ENCODE measurements at places on chromosomes 5 and 9.

- DNase-seq, result no peak
Measured at GRCh38 chr9:98879963-98880310, 63.8 kb upstream of the COL15A1 start.

DNA sequence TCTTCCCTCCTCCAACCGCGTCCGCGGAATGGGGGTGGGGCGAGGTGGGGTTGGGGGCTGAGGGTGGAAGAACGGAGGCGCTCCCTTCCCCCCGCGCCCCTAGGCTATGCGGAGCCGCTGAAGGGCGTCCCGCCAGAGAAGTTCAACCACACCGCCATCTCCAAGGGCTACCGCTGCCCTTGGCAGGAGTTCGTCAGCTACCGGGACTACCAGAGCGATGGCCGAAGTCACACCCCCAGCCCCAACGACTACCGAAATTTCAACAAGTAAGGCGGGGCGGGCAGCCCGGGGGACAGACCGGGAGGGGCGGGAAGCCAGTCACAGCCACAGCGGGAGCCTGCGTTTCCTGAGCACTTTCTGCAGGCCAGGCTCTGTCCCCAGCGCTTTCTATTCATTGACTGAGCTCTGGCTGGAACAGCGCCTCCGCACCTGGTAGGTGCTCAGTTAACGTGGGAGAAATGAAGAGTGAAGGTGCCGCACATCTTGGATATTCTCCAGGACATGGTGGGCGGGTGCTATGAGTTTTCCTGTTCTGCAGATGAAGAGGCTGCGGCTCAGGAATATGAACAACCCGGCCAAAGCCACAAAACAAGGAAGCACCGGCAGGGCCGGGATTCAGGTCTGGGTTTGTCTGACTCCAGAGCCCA lies 11.3 kb downstream of the MYOZ3 start:
- DNase-seq, result peak; percentile 91

- no peak for DNase-seq
Measured at GRCh38 chr9:94183240-94183999, 75.7 kb upstream of the ZNF169 start.

DNA sequence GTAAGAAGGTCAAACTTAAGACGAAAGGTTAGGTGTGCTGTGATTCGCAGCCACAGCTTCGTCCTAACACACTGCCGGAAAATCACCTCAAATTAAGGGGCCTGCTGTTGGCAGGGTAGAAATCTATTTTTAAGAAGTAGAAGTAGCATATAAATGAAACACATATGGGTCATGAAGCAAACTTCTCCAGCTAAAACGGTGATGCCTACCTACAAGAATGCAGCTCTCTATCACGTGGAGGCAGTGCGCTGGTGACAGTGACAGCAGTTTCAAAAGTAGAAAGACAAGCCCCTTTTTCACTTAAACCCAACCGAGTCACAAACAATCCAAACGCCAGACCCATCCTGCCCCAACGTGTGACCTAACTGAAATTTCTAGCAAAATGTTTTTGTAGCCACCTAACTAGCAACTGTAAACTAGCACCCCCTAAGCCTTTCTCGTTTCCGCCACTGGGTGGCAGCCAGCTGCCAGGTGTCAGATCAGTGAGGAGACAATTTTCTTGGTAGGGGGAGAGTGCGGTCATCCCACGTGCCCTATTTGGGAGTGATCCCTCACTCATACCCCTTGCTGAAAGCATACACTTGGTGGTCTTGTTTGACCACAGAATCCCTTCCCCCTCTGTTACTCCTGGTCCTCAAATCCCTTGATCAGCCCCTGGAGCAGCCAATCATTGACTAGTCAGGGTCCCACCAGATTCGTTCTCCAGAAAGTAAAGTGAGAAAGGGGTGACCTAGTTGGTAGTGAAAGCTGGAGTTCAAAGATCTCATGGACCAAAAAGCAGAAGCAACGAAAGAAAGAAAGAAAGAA lies 71.8 kb upstream of the MAMDC2 start:
- DNase-seq, result peak; percentile 44

DNA sequence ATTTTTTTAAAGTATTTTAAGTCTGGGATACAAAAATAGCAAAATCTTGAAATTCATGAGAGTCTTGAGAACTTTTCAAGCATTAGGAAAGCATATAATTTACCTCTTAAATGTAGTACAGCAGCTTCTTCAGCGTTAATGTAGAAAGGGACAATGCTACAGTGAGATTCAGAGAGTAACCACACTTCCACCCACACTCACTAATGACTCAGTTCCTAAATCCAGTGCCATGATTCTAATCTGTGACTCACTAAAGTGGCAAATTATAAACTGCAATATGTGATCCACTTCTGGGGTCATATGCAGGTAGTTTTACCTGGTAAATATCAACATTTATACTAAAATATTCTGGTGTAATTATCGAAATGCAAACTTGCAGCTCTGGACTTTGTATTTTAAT lies 434.5 kb upstream of the TUSC1 start:
- peak; percentile 20 for DNase-seq

- DNase-seq, result no peak
Measured at GRCh38 chr5:99109894-99110293, 181.1 kb upstream of the CHD1 start.

- DNase-seq, result no peak
Measured at GRCh38 chr9:98786750-98787510, 9.4 kb downstream of the ANKS6 start.

GRCh38 chr9:107175041-107175440 lies 108.0 kb upstream of the RAD23B start:
- DNase-seq, result peak; percentile 38

- no peak for DNase-seq
Measured at GRCh38 chr9:135619599-135619886, 19.8 kb downstream of the GLT6D1 start.

GRCh38 chr5:136374003-136374402 lies 8.7 kb upstream of the TRPC7 start:
- peak; percentile 88 for DNase-seq

DNA sequence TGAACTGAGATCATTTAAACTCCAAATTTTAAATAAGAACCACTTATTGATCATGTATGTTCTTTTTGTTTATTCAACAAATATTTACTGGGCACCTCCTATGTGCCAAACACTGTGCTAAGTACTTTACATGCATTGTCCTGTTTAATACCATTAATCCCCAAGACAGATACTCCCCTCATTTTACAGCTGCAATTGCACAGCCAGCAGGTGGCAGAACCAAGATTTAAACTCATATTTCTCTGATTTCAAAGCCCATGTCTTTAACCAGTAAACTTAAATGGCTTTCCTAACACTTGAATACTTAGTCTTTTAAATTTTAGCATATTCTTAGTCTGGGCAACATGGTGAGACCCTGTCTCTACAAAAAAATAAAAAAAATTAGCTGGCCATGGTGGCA lies 43.4 kb upstream of the KIAA1958 start:
- DNase-seq, result peak; percentile 27

DNA sequence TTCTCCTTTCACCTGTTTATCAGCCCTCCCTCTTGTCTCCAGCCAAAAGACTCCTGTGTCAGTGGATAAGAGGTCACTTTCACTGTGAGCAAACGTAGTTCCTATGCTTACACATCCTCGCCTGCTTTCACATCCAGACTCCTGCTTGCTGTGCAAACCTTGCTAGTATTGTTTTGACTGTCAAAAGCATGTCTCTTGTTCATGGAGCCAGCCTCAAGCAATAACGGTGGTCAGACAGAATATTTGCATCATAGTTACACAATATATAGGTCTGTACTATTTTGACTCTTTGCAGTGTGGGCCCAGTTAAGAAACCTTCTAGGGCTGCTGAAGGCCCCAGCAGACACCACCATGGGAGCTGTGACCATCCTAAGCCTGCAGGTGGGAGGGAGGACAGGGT lies 420.0 kb downstream of the SEMA5A start:
- DNase-seq, result no peak

DNA sequence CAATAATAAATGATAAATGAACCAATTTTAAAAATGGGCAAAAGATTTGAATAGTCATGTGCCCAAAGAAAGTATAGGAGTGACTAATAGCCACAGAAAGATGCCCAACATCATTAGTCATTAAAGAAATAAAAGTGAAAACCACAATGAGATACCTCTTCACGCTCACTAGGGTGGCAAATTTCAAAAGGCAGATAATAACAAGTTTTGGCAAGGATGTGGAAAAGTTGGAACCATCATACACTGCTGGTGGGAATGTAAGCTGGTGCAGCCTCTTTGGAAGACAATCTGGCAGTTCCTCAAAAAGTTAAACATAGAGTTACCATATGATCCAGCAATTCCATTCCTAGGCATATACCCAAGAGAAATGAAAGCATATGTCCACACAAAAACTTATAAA lies 1819.8 kb downstream of the MAT2B start:
- DNase-seq, result peak; percentile 96

DNA sequence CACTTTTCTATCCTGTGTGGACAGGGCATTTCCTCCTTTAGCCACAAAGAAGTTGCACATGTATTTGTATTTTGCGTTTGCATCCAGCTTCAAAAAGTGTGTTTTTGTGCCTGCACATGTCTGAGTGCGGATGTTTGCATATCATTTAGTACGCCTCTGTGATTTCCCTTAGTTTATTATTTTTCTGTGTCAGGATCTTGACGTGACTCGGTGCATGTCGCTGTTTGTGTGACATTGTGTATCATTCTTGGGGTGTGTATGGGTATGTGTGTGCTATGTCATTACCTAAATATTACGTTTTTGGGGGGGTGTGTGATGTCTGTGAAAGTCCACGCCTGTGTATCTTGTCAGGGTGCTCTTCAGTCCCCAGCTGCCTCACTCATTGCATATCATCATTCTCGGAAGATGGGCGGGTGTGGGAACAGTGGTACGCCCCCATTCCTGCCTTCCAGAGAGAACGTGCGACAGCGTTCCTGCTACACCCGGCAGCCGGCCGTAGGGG lies 416 bp upstream of the PAIP2 start:
- DNase-seq, result no peak

GRCh38 chr5:143562935-143563334 lies 159.4 kb upstream of the NR3C1 start:
- DNase-seq, result peak; percentile 90

GRCh38 chr5:178207183-178207916 lies 3.0 kb downstream of the HNRNPAB start:
- peak; percentile 74 for DNase-seq

DNA sequence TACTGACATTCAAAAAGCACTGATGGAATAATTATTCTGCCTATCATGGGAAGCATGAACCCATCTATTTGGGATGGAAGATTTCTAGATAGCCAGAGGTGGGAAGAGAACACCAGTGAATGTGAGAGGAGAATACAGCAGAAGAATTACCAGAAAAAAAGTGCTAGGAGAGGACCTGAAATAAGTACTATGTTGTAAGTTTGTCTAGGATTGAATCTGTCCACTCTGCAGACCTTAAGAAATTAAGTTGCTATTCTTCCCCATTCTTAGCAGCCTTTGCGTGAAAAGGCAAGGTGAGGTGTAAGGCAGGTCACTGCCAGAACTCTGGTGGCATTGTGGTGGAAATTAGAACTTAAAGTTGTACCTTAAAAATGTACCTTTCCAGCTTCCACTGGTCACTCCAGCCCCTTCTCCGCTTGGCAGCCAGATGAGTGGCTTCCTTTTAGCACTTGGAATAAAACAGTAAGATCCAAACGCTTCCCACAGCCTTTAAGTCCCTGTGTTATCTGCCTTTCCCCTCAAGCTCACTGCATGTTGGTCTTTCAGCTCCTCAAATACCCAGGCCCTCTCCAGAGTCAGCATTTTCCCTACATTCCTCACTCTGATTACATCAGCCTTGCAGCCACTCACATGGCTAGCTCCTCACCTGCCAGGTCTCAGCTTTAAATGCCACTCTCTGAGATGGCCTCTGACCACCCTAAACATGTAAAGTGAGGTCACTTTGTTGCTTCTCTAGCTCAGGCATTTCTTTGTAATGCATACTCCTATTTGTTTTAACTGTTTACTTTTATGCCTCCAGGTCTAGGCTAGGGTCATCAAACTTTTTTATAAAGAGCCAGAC lies 253.0 kb downstream of the EPB41L4A start:
- no peak for DNase-seq

GRCh38 chr9:96665789-96666188 lies 10.7 kb upstream of the PRXL2C start:
- DNase-seq, result no peak

- peak; percentile 25 for DNase-seq
Measured at GRCh38 chr5:137292461-137293027, 206.6 kb downstream of the SPOCK1 start.

DNA sequence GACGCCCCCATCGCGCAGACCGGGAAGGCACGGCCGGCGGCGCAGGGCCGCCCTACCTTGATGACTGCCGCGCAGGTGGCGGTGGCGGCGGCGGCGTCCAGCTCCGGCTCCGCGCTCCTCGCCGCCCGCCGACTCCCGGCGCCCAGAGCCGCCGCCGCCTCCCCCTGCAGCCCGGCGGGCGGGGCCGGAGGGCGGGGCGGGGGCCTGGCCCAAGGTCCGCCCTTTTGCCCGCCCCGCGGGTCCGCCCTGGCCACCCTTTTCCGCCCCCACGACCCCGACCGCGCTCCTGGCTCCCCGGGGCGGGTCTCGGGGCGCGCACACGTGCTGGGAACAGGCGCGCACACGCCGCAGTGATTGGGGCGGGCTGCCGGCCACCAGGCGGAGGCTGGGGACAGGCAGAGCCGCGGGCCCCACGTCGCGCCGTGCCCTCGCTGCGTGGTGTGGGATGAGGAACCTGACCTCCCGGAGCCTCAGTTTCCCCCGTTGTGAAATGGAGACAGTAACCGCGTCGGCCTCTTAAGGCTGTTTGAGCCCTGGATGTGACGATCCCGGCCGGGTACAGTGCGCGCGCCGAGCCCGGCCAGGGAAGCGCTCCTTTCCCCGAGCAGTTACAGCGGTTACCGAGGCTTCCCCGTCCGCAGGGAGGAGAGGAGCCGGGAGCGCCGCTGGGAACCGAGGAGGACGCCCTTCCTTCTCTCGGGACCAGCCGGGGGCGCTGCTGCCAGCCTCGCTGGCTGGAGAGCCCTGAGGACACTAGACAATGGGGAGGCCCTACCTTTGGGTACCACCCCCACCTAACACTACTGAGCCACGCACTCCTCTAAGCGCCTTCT lies at the start of gene CORO2A:
Gene CORO2A (minus strand): TSS at position 135 of the 833 bp plus-strand sequence. CDS start 34,977 bp downstream, outside the sequence.
- peak; percentile 94 for DNase-seq

- no peak for DNase-seq
Measured at GRCh38 chr5:62568800-62569432, 9.7 kb upstream of the LRRC70 start.

DNA sequence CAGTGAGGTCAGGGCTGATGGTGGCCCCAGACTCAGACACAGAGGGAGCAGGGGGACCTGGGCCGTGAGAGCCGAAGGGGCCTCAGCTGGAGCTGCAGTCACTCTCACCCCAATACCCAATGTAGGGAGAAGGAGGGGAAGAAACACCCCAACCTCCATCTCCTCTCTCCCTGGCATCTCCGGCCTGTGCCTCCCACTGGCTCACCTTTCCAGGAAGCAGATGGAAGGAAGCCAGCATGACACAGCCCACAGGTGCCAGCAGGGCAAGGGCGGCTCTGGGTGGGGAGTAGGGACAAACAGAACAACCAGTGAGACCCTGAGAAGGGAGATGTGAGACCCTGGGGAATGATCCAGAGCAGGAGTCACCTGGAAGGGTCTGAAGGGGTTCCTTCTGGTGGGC lies 3.0 kb upstream of the CRB2 start:
- DNase-seq, result peak; percentile 24

GRCh38 chr5:163459462-163459818 lies 462 bp downstream of the NUDCD2 start:
- peak; percentile 23 for DNase-seq

- peak; percentile 78 for DNase-seq
Measured at GRCh38 chr9:12774861-12775678, at the start of gene LURAP1L. Gene LURAP1L, plus strand, starts transcription at chr9:12775020. Its CDS starts 696 bp downstream, at chr9:12775716.

GRCh38 chr5:1174122-1174936 lies 27.1 kb upstream of the SLC6A19 start:
- peak; percentile 36 for DNase-seq
